ENCODE measurements at places on chromosomes 6 and 20.

- DNase-seq = no peak
Observed at GRCh38 chr6:159444056-159444760, 248.8 kb downstream of the SOD2 start.

- DNase-seq = no peak
Observed at GRCh38 chr20:39309458-39309857, 347.3 kb downstream of the DHX35 start.

DNA sequence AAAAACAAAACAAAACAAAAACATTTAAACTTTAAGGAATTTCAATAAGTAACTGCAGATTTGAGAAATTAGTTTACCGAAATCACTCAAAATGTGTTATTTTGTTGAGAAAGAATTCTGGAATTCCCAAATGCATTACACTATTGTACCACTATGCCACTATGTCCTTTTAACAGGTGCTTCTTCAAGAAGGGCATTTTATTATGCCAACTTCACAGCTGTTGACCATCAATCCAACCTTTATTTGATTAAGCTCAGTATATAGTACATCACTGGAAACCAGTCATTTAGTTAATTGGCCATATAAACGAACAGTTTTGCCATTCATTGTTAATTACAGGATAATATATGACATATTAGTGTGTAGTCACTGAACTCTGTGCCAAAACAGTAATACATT lies 221.7 kb downstream of the ARHGAP18 start:
- DNase-seq = no peak

DNA sequence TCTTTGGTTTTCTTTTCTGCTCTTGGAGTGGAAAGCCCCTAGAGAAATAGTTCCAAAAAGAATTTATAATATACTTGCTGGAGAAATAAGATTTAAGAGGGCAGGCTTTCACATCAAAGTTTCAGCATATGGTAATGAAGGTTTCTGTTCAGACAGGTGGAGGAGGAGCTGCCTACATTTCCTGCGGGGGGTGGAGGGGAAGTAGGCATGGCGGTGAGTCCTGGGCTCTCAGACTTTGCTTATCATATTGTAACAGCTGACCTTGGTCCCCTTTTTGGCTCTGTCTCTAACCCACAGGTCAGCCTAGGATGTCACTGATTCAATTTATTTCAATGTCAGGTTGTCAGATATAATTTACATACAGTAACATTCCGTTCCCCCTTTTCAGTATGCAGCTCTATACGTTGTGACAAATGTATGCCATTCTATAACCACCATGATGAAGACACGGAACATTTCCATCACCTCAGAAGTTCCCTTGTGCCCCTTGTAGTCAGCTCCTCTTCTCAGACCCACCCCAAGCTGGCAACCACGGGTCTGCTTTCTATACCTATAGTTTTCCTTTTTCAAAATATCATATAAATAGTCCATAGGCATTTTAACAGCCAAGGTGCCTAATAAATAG lies 77.6 kb upstream of the GGTLC1 start:
- no peak for DNase-seq

All from stimulated activated CD8-positive, alpha-beta memory T cell treated with anti-CD3 and anti-CD28 coated beads, Interleukin-4, amount 100 ng/mL, for 4 hours (primary cell).